Left forelimb (tissue), 1 donor: ENCODE measurements at places on chromosomes 7 and 10.

DNA sequence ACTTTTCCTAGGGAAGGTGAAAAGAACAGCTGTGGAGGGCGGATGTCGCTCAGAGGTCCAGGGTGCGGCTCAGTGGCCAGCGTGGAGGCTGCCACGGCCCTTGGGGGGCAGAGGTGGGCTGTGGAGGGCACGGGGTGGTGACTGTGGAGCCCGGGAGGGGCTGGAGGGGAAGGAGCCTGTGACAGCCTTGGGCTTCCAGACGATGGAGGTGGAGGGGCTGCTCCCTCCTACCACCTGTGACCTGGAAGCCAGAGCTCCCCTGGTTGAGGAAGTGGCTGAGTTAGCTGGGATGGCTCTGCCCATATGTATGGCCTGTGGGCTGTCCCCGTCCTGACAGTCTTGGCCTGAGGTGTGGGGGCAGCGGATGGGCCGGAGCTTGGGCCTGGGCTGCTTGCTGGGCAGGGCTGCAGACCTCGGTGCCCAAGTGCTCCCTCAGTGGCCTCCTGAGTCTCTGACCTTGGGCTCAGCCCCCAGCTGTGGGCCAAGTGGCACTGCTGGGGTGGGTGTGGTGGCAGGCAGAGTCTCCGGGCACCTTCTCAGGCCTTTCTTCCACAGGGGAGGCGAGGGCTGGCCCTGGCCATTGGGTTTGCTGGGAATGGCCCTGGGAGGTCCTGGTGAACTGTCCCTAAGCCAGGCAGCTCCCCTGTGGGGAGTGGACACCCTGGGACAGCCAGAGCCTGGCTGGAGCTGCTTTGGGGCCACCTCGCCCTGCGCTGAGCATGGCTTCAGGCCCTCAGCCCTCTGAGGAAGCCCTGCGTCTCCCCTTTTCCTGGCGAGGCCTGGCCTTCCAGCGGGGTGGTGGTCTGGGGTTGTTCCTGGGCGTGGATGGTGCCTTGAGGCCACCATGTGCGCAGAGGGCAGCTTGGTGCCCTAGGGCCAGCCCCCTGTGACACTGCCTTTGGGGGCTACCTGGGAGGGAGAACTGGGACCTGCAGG lies 3.9 kb downstream of the BRI3 start:
- DNase-seq: no peak

- DNase-seq: no peak
These were observed 1.6 kb downstream of the PRR15 start for GRCh38 chr7:29565224-29565630.

DNA sequence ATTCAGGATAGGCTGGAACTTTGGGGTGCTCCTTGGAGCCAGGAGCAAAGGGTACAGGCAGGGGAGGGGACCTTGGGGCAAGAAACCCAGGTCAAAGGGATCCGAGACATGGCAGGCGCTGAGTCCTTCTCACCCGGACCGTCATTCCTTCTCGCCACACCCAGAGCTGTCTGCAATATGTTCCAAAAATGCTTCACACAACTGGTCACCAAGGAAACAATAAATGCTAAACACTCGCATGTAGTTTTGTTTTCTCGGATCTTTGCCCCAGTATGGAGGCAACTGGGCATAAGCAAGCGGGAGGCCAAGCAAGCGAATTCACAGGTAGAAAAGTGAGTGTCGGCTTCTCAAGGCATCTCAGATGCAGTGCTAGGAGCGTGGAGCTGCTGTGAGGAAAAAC lies 80.8 kb downstream of the PIP4K2A start:
- DNase-seq: no peak

DNA sequence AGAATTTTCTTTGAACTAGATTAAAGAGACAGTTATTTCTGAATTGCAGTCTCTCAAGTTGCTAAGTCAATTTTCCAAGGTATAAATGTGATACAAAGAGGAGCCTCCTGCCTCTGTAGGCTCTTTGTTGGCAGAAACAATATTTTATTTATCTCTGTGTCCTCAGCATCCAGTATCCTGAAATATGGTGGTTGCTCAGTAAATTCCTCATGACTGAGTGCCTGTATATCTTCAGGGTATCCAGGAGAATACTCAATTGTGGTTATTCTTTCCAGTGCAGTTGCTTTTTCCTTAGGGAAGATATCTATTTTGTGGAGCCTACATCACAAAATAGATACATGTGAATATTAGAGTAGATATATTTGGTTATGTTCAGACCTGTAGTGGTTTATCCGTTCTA lies 144.8 kb upstream of the FERD3L start:
- DNase-seq: no peak

GRCh38 chr10:96338279-96338925 lies 20.4 kb downstream of the OPALIN start:
- no peak for DNase-seq

DNA sequence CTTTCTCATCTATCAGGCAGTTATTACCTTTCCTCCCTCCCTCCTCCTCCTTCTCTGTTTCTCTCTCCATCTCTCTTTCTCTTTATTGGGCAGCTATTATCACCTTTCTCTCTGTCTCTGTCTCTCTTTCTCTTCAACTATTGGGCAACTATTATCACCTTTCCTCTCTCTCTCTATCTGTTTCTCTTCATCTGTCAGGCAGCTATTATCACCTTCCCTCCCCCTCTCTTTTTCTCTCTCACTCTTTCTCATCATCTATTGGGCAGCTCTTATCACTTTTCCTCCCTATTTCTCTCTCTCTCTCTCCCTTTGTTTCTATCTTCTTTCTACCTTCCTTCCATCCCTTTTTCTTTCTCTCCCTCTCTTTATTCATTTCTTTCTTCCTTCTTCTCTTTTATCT lies 1.2 kb downstream of the DMBT1 start:
- DNase-seq: no peak

GRCh38 chr10:50623663-50624412 lies at the start of gene SGMS1:
Gene SGMS1 (minus strand): TSS chr10:50623956. CDS start chr10:50344114, 279,842 bp downstream.
- DNase-seq: peak; percentile 90
